Left ventricle myocardium superior (tissue), 1 donor: ENCODE measurements at places on chromosomes 3 and 15.

DNA sequence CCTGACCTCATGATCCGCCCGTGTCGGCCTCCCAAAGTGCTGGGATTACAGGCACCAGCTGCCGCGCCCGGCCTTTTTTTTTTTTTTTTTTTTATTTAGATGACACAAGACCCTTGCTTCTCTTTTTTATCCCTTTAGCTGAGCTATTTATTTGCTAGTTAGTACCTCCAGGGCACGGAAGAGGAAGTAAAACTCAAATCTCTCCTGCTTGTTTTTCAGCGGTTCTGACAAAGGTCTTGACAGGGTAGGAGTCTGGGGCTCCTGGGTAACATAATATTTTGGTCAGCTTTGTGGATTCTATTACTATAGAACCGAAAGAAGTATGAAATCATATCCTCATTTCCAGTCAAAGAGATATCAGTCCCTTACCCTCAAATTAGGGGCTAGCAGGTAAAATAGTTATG, 44.0 kb upstream of the ETV5 start:
- DNase-seq, result no peak

DNA sequence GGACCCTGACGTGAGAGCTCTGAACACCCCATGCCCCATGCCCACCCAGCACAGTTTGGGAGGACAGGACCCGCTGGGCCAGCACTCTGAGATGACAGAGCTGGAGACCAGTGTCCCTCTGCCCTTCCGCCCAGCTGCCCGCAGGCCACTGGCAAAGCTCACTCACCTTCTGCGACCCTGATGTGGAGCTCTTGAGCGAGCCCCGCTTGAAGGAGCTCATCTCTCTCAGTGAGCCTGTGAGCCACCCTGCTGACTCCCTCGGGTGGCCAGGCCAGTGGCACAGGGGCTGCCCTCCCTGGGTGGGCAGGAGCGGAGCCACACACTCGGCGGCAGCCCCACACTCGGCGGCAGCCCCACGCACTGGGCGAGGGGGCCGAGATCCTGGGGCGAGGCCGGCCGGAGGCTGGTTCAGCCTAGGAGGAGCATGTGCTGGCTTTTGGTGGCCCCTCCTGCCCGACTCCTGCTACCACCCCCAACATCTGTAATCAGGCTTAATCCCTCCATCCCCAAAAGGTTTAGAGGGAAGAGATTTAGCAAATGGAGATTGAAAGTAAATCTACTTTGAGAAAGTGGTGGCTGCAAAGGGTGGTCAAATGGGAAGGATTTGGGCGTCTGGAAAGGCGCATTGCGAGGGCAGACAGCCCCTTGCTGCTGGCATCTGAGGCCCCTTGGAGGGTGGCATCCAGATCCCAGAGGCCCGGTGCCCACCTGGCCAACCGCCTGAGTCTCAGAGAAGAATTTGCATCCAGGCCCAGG, 59.4 kb upstream of the TRPM1 start:
- DNase-seq, result no peak

GRCh38 chr3:193590088-193590856, 2.7 kb upstream of the OPA1 start:
- DNase-seq, result no peak

- DNase-seq, result no peak
Measured at GRCh38 chr3:101577286-101577685, 3.3 kb downstream of the PCNP start.

DNA sequence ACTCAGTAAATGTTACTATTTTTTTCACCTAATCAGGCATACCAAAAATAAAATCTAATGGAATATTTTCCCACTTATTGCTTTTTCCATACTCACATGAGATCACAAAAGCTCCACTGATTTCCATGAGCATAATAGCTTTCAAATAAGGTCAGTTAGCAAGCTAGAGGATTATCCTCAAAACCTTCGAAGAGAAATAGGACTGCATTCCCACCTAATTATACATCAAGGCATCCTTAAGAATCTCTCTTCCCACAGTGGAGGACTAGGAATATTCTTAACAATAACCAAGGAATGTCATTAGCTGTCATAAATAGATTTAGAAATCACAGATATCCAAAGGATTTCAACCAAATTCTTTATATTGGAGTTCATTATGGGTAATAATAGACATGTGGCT, 127.9 kb upstream of the STT3B start:
- no peak for DNase-seq

DNA sequence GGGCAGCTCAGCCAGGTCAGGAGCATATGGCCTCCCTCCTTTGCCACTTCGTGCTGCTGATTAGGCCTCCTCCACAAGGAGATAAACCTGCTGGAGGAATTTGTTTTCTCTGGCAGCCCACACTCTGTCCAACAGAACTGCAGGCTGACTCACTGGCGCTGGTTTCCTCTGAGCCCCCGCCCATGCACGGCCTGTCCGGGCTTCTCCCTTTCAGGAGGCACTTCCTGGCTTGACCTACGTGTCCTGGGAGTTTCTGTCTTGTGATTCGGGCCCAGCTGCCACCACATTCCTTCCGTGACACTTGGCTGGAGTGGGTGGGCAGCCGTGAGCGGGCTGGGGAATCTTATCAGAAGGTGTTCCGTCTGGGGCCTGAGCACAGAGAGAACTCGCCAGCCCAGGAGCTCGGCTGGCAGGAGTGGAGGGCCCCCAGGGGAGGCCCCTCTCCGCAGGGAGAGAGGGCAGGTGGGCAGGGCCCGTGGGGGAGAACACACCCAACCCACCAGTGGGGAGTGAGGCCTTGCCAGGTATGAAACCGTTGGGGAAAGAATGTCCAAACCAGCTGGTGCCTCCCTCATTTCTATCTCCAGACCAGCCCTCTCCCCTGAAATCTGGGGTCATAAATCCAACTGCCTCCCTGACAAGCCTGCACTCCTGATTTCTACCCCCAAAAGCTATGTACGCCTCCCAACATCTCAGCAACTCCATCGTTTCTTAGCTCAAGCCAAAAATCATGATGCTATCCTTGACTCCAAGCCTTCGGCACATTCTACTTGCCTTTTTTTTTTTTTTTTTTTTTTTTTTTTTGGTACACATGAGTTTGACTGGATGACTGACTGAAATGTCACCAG, 110.6 kb upstream of the MEF2A start:
- DNase-seq, result peak; percentile 93

GRCh38 chr3:41000471-41000870, 198.8 kb upstream of the CTNNB1 start:
- DNase-seq, result no peak

GRCh38 chr3:150544041-150544440, 2.3 kb downstream of the SERP1 start:
- DNase-seq, result no peak

DNA sequence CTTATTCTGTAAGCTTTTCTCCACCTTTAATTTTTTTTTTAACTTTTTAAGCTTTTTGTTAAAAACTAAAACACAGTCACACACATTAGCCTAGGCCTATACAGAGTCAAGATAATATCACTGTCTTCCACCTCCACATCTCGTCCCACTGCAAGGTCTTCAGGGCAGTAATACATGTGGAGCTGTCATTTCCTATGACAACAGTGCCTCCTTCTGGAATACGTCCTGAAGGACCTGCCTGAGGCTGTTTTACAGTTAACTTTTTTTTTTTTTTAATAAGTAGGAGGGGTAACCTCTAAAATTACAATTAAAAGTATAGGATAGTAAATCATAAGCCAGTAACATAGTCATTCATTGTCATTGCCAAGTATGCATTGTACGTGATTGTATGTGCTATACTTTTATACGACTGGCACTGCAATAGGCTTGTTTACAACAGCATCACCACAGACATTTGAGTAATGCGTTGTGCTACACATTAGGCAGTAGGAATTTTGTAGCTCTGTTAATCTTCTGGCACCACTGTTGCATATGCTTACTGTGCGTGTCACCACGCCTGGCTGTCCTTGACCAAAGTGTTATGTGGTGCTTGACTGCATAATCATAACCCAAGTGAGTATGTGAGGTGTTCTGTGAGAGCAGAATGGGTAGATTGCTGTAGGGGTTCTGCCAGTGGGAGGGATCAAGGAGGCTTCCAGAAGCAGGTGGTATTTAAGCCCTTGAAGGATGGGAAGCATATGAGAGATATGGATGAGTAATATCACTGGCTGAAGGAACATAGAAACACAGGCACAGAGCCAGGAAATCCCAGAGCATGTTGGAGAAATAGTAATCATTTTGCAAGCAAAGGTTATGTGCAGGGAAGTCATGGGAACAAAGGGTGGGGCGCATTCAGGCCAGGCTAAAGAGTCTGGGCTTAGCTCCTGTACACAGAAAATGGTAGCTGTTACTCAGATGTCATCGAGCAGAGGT, 18.3 kb downstream of the FBXO22 start:
- DNase-seq, result no peak

- DNase-seq, result no peak
Measured at GRCh38 chr3:11195721-11196332, 41.5 kb downstream of the HRH1 start.

DNA sequence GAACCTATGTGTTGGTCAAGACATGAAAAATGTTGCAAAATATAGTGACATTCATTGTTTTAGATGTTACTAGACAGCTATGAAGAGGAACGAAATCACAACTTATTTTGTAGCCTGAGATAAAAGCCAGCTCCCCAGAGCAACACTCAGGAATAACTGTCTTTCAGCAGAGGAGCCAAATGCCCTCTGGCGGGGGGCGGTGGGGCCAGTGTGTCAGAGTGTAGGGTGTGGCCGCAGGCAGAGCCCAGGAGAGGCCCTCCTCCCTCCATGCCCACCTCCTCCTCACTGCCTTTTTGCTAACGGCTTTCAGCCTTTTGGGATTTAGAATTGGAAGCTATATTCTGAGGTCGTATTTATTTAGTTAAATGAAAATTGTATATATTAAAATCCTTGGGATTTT, 16.9 kb downstream of the APOD start:
- DNase-seq, result no peak
